ENCODE measurements at places on chromosomes 2 and 18. TPM values are rescaled to one million over a fixed set of nuclear protein-coding genes. Genes with fewer than 3 reads are reported as not detected.

DNA sequence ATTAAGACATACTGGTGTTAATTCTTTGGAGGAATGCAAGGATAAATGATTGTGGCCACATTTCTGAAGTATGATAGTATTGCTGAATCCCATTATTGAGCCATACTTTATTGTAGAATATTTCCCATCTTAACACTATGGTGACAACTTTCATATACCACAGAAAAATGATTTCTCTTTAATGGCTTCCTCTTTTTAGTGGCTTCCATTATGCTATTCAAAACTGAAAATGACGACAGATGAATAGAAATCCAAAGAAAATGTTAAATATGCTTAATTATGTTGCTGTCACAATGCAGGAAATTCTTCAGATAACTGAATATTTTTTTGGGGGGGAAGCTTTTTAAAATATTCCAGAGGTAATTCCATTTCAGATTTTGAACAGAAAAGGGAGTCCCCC, 88.9 kb upstream of the TMEM200C start:
- DNase-seq: no peak

- no peak for DNase-seq
Measured at GRCh38 chr2:101368376-101368775, 18.9 kb downstream of the CREG2 start.

GRCh38 chr2:204234879-204235278, 298.3 kb downstream of the ICOS start:
- no peak for DNase-seq

- DNase-seq: no peak
Measured at GRCh38 chr2:218648088-218648786, 11.2 kb downstream of the ZNF142 start.

DNA sequence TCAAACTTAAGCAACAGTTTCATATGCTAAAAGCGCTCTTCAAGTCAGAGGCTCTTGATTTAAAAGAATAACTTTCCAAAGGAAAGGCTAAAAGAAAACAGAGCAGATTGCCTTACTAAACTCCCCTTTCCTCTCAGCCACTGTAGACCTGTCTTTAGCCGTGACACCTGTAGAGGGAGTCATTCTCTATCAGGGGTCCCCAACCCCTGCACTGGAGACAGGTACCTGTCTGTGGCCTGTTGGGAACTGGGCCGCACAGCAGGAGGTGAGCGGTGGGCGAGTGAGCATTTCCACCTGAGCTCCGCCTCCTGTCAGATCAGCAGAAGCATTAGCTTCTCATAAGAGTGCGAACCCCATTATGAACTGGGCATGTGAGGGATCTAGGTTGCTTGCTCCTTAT, 9.6 kb downstream of the SLC14A1 start:
- no peak for DNase-seq

DNA sequence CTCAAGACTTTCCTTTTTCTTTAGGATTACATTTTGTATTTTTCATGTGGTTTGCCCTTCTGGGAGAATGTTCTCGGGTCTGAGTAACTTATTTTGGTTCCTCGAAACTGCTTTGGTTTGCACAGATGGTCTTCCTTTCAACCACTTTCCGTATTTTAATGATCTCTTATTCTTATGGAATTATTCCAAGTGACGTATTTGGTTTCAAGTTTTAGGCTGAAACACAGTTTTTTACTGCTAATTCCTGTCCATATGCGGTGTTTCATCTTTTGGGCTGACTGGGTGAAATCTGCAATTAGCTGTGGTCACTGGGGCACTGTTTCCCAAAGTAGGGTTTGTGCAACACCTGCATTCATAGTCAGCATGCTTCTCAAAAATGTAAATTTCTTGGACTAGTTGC, 122.7 kb downstream of the CAPN13 start:
- DNase-seq: no peak

DNA sequence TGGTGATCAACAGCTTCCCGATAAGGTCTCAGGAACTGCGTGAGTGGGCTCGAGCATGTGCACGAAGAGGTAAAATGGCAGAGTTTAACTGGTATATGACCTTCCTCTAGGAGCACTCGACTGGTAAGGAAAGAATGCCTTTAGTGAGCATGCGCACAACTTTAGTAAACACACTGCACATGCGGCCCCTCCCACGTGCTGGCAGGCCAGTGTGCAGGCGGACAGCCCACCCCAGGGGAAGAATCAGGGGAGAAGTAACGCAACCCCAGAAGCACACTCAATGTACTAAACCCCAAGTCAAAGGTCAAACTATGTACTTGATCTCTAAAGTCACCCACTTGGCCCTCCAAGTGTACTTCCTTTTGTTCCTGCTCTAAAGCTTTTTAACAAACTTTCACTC, 28.7 kb upstream of the SLC25A52 start:
- DNase-seq: no peak

- DNase-seq: no peak
Measured at GRCh38 chr2:237868631-237869342, 9.4 kb downstream of the RAMP1 start.

DNA sequence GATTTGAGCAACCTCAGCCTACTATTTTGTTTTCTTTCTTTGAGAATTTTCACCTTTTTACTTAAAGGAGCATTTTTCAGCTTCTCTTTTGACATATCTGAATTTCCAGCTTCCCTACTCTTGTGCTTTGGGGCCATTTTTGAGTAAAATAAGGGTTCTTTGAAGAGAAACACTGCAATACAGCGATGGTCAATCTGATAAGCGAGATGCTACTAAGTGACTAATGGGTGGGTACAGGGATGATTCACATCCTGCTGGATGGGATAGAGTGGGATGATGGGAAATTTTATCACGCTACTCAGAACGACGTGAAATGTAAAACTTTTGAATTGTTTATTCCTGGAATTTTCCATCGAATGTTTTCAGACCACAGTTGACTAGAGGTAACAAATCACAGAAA, 211.5 kb downstream of the TMEM247 start:
- no peak for DNase-seq

- DNase-seq: peak; percentile 35
Measured at GRCh38 chr2:38465789-38466127, 88.7 kb upstream of the ATL2 start.

DNA sequence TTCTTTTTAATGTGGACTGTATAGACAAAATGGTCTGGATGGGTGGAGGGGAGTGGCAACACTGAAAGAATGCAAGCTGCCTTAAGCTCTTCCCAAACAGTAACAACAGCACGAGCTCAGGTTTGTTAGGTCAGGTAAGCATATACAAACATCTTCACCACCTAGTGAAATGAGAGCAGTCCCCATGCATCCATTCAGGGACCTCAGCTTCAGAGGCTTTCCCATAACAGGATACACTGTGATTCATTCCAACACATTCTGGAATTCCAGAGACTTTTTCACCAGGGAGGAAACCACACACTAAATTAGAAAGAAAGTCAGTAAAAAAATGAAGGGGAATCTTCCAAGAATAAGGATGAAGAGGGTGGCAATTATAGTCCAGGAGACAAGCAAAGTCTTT, 50.4 kb upstream of the BZW1 start:
- no peak for DNase-seq

GRCh38 chr2:196274387-196274809, 103.0 kb upstream of the STK17B start:
- DNase-seq: no peak

The ZNF385B gene
- 0.61 TPM for total RNA-seq

The MC5R gene
- total RNA-seq: not detected

The TUBA4B gene
- not detected for total RNA-seq
